ENCODE measurements at places on chromosomes 13 and 19.

GRCh38 chr19:38229585-38230073 is 5.6 kb upstream of the DPF1 start:
- peak; percentile 96 for DNase-seq

DNA sequence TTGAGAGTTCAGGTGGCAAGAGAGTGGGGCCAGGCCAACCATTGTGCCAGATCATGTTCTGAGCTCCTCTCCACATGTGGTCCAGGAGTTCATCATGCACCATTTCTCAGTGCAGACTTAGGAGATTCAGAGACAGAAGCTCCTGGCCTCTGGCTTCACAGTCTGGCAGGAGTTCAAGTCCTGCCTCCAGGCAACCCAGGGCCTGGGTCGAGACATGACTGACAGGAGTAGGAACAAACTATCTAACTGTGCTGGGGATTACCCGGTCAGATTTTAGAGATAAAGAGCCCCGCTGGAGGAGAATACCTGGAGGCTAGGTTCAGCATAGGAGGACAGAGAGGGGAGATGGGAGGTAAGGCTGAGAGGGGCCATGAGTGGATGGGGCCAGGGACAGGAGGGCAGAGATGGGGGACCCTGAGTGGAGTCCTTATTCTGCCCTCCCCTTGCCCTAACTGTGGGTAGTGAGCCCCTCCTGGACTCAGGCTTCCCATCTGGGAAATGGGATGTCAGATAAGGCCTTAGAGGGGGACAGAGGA is 906 bp upstream of the CYP4F11 start:
- no peak for DNase-seq

DNA sequence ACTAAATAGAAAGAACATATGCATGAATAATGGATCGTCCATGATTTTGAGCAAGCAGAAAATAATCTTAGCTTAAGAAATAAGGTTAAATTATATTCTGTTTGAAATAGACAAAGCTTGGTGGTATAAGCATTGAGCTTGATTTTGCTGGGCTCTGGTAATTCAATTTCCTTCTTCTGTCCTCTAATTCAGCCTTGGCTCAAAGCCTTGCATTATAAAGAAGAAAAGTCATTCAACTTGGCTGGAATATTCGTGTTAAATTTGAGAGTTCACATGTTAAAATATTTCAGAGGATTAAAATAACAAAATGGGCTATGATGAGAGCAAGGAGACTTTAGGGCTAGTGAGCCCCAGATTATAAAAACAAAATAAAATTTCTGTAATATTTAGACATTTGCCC is 415.4 kb upstream of the PCDH20 start:
- no peak for DNase-seq

DNA sequence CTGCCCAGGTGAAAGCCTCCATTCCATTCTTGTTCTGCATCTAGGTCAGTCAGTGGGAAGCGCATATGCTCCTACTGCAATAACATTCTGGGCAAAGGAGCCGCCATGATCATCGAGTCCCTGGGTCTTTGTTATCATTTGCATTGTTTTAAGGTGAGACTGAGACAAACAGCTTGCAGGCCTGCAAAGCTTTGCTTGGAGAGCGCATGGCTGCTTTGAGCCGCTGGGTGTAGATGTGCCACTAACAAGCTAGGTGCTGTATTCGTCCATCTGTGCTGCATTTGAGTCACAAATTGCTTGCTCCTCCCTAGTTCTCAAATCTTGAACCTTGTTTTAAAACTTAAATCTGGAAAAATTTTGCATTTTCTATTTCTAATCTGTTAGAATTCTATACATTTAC is 219.1 kb downstream of the LMO7 start:
- DNase-seq: no peak

DNA sequence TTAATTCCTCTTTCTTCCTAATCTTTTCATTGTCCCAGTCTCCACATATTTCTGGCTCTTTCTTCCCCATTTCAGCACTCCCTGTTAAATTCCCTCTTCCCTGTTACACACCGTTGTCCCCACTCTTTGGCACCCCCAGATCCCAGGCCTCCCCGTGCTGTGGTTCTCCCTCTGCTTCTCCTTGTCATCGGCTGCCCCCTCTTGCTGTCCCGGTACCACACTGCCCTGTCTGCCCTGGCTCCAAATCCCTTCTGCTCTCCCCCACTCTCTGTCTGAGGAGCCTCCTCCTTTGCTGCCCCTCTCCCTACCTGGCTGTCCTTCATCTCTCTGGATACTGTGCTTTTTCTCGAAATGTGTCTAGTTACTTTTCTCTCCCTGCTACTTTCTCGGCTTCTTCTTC is 983 bp downstream of the ZNF415 start:
- no peak for DNase-seq

GRCh38 chr13:75425216-75426009 is 56.6 kb downstream of the TBC1D4 start:
- DNase-seq: no peak

DNA sequence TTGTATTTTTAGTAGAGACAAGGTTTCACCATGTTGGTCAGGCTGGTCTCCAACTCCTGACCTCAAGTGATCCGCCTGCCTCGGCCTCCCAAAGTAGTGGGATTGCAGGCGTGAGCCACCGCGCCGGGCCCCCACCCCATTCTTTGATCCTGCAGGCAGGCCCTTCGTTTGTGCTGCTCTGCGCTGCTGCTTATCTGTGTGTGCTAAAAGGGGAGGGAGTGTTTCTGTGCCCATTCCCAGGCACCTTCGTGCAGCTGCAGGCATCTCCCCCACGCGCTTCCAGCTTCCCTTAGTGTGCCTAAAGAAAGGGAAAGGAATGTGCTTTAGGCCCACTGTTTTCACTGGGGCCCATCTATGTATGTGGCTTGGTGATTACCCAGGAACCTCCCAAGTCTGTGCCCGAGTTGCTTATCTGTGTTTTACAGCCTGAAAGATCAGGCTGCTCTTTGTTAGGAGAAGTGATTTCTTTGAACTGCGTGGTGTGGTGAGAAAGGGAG is 27.2 kb downstream of the EPN1 start:
- no peak for DNase-seq

DNA sequence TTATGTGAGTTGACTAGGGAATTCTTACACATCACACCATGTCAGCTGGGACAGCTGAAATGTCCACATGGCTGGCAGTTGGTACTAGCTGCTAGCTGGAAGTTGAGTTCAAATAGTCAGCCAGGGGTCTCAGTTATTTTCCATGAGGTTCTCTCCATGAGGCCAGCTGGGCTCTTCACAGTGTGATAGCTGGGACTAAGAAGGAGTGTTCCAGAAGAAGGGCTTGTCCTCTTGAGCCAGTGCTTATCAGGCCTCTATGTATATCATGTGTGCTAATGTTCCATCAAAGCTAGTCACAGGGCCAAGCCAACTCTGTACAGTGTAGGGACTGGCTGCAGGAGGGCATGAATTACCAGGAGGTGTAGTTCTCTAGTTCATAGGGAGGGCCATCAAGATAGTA is 11.8 kb downstream of the USPL1 start:
- DNase-seq: no peak

GRCh38 chr19:16067205-16067938 is 8.9 kb upstream of the TPM4 start:
- DNase-seq: no peak

- no peak for DNase-seq
These were observed 19.8 kb upstream of the ZNF331 start for GRCh38 chr19:53518121-53518520.

- no peak for DNase-seq
These were observed 1017.3 kb upstream of the PCDH20 start for GRCh38 chr13:62432906-62433305.

GRCh38 chr19:47021536-47022139 is 2.0 kb downstream of the NPAS1 start:
- no peak for DNase-seq

- DNase-seq: no peak
These were observed 15.9 kb upstream of the SLC35E1 start for GRCh38 chr19:16587833-16588823.

DNA sequence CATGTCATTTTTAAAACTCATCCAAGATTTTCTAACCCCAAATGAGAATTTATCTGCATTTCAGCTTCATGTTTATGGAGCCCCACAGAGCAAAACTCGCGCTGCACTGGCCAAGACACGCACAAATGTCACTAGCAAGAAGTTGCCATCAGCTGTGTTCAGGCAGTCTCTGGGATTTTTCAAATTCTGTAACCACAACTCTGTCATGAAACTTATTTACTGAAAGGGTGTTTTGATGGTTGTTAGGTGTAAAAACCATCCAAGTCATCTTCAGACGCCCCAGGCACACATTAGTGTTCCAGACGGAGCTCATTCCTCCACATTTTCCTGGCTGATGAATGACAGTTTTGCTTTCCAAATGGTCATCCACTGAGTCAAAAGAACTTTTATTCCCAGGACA is 63.4 kb downstream of the SLC7A1 start:
- DNase-seq: no peak

DNA sequence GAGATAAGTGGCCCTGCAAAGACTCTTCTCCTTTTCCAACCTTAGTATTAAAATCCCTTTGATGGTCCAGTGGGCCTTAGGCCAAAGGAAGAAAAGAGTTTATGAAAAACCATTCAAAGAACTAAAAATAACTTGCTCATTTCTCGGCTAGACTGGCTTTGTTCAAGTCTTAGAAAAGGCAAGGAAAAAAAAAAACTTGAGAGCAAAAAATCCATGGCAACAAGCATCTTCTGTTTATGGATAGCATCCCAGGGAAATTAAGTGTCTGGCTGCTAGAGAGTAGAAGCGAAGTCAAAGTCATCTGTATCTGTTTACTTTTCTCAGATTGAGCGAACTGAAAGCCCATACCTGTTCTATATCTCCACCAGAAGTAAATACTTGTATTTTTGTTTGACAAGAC is 129.6 kb downstream of the KCTD15 start:
- no peak for DNase-seq

- no peak for DNase-seq
These were observed 108.3 kb downstream of the DOCK9 start for GRCh38 chr13:98869408-98870090.

DNA sequence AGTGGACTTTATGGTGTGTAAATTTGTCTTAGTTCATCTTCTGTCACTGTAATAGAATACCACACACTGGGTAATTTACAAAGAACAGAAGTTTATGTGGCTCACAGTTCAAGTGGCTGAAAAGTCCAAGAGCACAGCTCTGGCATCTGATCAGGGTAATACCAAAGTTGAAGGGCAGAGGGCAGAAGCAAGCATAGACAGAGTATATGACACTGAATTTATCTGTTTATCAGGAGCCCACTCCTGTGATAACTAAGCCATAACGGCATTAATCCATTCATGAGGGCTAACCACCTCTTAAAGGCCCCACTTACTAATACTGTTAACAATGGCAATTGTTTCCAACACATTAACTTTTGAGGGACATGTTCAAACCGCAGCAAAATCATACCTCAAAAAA is 4.0 kb upstream of the RFXAP start:
- no peak for DNase-seq

GRCh38 chr13:44148159-44148914 is 225.3 kb upstream of the SERP2 start:
- no peak for DNase-seq

DNA sequence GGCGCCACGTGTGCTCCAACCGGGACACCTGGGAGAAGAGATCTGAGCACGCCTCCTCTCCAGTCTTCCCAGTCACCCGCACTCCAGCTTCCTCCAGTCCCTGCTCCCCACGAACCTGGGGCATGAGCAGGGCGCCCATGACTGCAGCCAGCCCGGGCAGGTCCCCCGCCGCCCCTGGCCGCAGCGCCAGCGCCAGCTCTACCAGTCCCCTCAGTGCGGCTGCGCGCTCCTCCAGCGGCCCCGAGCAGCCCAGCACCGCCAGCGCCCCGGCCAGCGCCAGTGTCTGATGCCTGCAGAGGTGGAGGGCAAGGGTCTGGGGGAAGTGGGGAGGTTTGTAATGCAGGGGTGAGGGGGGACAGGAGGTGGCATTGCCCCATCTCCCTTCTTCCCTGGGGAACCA is 13.1 kb downstream of the SH2D3A start:
- DNase-seq: no peak

- DNase-seq: no peak
These were observed 87.3 kb upstream of the RFC3 start for GRCh38 chr13:33730619-33731018.

GRCh38 chr19:1651568-1652291 is 685 bp downstream of the TCF3 start:
- DNase-seq: no peak

- no peak for DNase-seq
These were observed 8.9 kb downstream of the KLK2 start for GRCh38 chr19:50882188-50882587.

DNA sequence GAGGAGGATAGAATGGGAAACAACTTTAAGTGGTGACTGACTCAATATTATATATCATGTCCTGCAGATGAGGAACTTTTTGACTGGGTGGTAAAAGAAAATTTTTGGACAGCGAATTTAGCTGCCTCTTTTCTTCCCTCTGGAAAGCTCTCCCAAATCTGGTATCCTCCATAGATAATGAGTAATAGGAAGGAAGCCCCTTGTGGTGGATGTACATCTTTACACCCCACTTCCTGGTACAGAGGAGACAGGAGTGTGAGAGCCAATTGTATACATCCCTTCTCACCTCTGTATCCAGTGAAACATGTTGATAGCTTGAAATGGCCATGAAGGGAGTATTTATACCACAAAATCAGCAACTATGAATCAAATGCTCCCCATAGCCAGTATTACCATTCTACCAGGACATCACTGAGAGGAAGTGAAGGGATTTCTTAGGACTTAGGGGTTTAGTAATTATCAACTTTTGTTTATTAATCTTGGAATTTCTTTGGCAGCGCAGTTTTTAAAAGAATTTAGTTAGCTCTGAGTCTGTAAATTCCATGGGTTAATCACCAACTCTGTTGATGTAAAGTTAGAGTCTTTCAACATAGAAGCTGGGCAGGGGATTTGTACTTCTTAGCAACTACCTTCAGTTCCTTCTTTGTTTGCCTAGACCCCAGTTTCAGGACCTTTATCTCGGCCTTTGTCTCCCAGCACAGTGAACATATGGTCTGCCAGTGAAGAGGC is 17.0 kb upstream of the TDRD3 start:
- no peak for DNase-seq

GRCh38 chr19:47303966-47304365 is 5.7 kb upstream of the C5AR1 start:
- no peak for DNase-seq
